Ovary (tissue), 10 donors: ENCODE measurements at places on chromosomes 7 and 10. TPM values are rescaled to one million over a fixed set of nuclear protein-coding genes. Genes with fewer than 3 reads are reported as not detected.

The PNLIP gene
- polyA plus RNA-seq, result 3.2 TPM

The CPA1 gene
- 0.31 TPM for polyA plus RNA-seq

The TECPR1 gene
- 4.2 TPM for polyA plus RNA-seq

The TWNK gene
- polyA plus RNA-seq, result 12.5 TPM

The MEIG1 gene
- not detected for polyA plus RNA-seq
